T-helper 1 cell treated with Interleukin-12 subunit alpha and Interleukin-12 subunit beta and Interleukin-4 antibody, amounts not matched to agents 30 ng/mL and 1 ng/mL, for 36 hours (primary cell): ENCODE measurements at places on chromosomes 1 and 21. TPM values are rescaled to one million over a fixed set of nuclear protein-coding genes. Genes with fewer than 3 reads are reported as not detected.

FAM151A gene
- total RNA-seq: not detected in 2 replicates

GIPC2 gene
- 0.07 TPM in 2 replicates for total RNA-seq

CCDC185 gene
- not detected in 2 replicates for total RNA-seq

LAMB3 gene
- total RNA-seq: 5.7 and 10.0 TPM in 2 replicates

SPRR1B gene
- total RNA-seq: not detected in 2 replicates

PDE9A gene
- total RNA-seq: 13.0 and 13.4 TPM in 2 replicates

TSPEAR gene
- total RNA-seq: not detected in 2 replicates

SYF2 gene
- total RNA-seq: 39.1 and 42.9 TPM in 2 replicates

AGPAT3 gene
- total RNA-seq: 124 and 135 TPM in 2 replicates

PIK3R3 gene
- total RNA-seq: 2.6 and 3.8 TPM in 2 replicates

OR10K1 gene
- total RNA-seq: not detected in 2 replicates

AGBL4 gene
- total RNA-seq: not detected in 2 replicates

LCK gene
- total RNA-seq: 425 and 440 TPM in 2 replicates

CHI3L1 gene
- not detected in 2 replicates for total RNA-seq

PGLYRP3 gene
- not detected in 2 replicates for total RNA-seq

CYP4A22 gene
- not detected in 2 replicates for total RNA-seq

FBXO2 gene
- total RNA-seq: 2.0 TPM in 2 replicates

SLAMF6 gene
- total RNA-seq: 34.0 and 35.2 TPM in 2 replicates
